ENCODE measurements at places on chromosomes 6 and 20. TPM values are rescaled to one million over a fixed set of nuclear protein-coding genes. Genes with fewer than 3 reads are reported as not detected.

Gene SLC22A23
- 44.9 TPM for total RNA-seq

GRCh38 chr6:142856624-142857232 is 88.2 kb downstream of the HIVEP2 start:
- H3K4me3 ChIP-seq, result no peak overlapping the region
- no peak overlapping the region for H3K27ac ChIP-seq
- no peaks in the 10 kb centered on the region for H3K4me1 ChIP-seq

GRCh38 chr6:106496823-106497222 is 132.5 kb downstream of the RTN4IP1 start:
- H3K4me1 ChIP-seq, result no peaks in the 10 kb centered on the region
- no peak overlapping the region for H3K4me3 ChIP-seq
- no peak for DNase-seq
- no peak overlapping the region for H3K27ac ChIP-seq
- no peaks in the 10 kb centered on the region for H3K36me3 ChIP-seq

DNA sequence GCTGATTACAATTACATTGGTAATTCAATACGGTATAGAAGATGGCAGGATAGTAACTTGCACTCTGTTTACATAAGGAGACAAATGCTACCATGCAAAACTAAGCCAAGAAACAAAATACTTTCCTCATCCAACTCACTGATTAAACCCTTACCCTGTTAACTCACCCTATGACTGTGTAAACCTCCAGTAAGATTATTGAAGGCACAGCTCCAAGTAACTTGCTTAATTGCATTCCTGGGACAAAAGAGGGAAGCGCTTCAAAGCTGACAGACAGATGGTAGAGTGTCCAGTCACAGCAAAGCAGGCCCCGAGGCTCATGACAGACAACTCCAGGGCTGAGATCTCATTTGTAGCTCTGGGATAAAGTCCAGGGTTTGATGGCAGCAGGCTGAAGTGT is 6.9 kb upstream of the KIF16B start:
- H3K4me3 ChIP-seq, result no peak overlapping the region
- no peaks in the 10 kb centered on the region for H3K27me3 ChIP-seq
- H3K27ac ChIP-seq, result no peak overlapping the region
- peak; percentile 84 for DNase-seq
- no peaks in the 10 kb centered on the region for H3K36me3 ChIP-seq

Gene MLIP
- 0.88 TPM for total RNA-seq
